H9 (cell line): ENCODE measurements at places on chromosomes 3 and 15. TPM values are rescaled to one million over a fixed set of nuclear protein-coding genes. Genes with fewer than 3 reads are reported as not detected.

DNA sequence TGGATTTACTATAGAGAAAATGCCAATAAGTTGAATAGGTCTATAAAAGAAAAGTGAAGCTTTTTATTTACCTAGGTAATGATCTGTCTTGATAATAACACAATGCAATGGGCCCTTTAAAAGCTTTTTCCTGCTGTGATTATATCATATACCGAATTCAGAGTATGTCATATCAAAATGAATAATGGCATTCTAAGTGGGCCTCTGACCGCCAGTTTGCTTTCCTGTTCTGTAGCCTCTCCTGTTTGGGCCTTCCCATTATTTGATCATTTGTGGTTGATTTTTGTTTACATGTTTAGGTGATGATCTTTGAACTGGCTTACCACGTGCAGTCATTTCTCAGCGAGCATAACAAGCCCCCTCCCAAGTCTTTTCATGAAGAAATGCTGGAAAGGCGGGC, 14.9 kb downstream of the EIF2AK4 start:
- DNase-seq, result no peak

ITIH1 gene
- total RNA-seq, result not detected in 2 replicates

DNA sequence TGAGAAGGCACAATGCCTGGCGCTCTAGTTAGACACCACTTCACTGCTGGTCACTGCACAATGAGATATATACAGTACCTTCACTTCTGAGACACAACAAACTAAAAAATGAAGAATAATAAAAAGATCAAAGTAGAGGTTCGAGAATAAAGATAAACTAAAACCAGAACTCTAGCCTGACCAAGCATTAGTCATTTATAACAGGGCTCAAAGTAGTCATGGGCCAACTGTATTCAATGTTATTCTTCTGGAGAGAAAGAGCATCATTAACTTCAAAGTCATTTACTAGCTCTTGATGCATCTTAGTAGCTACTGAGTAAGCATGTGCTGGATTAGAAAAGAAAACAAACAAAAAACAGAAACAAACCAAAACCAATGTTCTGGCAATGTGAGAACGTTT, 145.2 kb downstream of the SSR3 start:
- DNase-seq, result no peak

- DNase-seq, result no peak
These were observed 15.0 kb downstream of the CHST13 start for GRCh38 chr3:126538966-126539365.

- no peak for DNase-seq
These were observed 3.5 kb downstream of the PFN2 start for GRCh38 chr3:149967086-149967685.

DNA sequence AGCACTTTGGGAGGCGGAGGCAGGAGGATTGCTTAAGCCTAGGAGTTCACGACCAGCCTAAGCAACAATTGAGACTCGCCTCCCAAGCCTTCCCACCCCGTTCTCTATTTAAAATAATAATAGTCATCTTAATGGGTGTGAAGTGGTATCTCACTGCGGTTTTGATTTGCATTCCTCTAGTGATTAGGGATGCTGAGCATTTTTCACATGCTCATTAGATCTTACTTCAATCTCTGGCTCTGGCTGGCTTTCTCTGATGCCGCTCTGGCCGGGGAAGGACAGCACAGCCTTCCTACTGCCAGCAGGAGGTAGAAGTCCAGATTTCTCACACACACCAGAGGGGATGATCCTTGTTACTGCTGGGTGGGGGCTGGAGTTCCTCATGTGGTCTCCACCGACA, 7.4 kb upstream of the EIF4A2 start:
- peak; percentile 83 for DNase-seq

MYRIP gene
- total RNA-seq, result 1.8 and 2.2 TPM in 2 replicates

DUOXA2 gene
- total RNA-seq, result not detected in 2 replicates

DNA sequence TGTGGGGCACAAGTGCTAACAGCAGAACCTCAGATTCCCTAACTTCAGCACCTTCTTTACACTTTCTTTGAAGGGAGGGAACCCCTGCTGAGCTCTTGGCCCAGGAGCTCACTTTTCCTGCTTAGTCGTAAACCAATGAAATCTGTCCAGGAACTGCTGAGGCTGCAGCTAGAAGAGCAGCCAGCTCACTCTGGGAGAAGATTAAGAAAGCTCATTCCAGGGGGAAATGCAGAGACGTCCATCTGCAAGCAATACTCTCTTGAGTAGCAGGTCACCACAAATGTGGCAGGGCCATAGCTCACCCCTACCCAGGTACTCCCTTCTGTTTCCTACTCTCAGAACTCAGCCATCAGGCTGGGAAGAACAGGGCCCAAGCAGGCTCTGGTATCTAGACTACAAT, 103.3 kb downstream of the WDR76 start:
- peak; percentile 52 for DNase-seq

- DNase-seq, result no peak
These were observed 15.3 kb upstream of the PARP14 start for GRCh38 chr3:122665226-122665786.

TTLL13 gene
- total RNA-seq, result not detected in 2 replicates

DNA sequence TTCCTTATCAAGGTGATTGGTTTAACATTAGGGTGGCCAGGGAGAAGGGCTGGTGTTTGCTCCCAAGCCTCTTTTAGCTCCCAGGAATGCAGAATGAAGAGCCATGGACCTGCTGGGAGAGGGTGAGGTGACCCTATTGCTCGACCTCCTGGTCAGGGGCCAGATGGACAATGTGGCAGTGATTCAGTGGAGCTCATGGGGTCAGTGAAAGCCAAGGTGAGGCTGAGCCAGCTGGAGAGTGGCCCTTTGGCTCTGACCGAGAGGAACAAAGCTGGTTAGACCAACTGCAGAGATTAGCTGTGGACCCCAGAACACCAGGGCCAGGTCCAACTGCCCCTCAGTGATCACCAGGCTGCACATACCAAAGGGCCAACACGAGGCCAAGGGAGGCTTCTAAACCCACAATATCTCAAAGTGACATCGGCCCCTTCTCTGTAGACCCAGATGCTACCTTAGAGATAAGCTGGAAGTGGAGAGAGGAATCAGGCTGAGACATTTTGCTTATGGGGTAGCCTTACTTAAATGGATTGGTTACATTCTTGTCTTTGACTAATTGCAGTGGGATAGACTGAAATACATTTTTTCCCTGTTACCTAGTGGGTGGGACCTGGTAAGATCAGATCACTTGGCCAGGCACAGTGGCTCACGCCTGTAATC, 15.8 kb upstream of the BTBD1 start:
- DNase-seq, result no peak

- no peak for DNase-seq
These were observed 743.0 kb upstream of the CBLB start for GRCh38 chr3:106611841-106612240.

- DNase-seq, result no peak
These were observed 59.5 kb downstream of the CBLB start for GRCh38 chr3:105809208-105809888.

GRCh38 chr3:43525386-43525785, 96.4 kb downstream of the ANO10 start:
- DNase-seq, result no peak

ACY1 gene
- total RNA-seq, result 62.6 and 63.6 TPM in 2 replicates

DNA sequence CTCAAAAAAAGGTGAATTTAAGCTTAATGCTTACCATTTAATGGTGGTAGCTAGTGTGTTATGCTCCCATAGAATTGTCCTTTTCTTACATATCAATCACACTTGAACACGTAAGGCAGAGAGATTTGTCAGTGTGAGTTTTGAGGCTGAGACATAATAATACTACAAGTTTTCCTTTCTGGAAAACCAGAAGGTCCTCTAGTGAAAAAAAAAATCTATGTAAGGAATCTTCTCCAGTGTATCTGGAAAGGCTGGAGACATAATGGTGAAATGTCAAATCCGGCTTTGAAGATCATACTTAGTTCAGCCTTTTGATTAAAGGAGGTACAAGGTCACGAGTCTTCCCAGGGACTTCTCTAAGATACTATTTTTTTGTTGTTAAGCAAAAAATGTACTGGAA, 3.4 kb downstream of the TSC22D2 start:
- no peak for DNase-seq

- no peak for DNase-seq
These were observed 74.1 kb downstream of the MME start for GRCh38 chr3:155154255-155154654.

FANCD2 gene
- 67.8 and 74.9 TPM in 2 replicates for total RNA-seq

DNA sequence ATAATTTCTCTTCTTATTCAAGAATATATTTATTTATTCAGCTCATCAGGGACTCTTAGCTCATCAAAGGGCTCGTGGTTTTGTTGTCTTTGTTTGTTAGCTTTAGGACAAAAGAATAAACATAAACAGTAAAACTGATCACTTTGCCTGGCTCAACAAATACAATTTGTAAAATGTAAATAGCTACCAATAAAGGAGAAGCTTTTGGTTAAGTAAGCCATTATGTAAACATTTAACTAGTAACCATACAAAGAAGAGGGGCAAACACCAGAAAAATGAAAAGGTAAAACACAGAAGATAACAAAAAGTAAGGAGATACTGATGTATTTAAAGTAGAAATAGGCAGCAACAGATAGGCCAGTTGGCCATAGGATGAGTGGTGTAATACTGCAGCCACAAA, 761.7 kb downstream of the ROBO1 start:
- no peak for DNase-seq

GRCh38 chr3:122932251-122932967, 95.2 kb downstream of the SEMA5B start:
- no peak for DNase-seq

DNA sequence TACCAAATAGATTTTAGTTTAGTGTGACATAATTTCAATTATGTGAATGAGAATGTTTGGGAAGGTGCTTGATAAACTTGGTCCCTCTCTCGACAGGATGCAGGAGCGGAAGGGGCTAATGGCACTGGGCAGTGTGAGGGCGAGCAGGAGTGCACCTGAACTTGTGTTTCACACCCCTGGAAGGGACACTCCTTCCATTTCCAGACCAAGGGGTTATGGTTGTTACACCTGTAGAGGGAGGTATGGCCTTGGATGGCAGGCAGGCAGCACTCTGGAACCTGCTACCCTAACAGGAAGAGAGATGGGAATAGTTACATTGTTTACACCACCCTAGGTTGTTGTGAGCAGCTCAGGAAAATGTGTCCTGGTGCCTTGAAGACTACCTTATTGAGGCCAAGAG, 22.1 kb downstream of the SYNM start:
- no peak for DNase-seq

TLR9 gene
- not detected in 2 replicates for total RNA-seq

IL1RAP gene
- total RNA-seq, result 4.6 and 5.4 TPM in 2 replicates

GRCh38 chr3:142244056-142244455, 18.7 kb upstream of the GK5 start:
- DNase-seq, result no peak

DNA sequence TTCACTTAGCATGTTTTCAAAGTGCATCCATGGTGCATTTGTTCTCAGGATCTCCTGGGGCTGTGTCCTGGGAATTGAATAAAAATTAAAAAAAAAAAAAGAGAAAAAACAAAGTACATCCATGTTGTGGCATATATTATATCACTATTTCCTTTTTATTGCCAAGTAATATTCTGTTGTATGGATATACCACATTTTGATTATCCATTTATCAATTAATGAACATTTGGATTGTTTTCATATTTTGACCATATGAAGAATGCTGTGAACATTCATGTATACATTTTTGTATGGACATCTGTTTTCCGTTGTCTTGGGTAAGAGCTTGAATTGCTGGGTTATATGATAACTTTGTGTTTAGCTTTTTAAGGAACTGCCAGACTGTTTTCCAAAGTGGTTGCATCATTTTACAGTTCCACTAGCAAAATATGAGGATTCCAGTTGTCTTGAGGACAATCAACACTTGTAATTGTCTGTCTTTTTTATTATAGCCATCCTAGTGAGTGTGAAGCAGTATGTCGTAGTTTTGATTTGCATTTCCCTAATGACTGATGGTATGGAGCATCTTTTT, 44.5 kb downstream of the CTDSPL2 start:
- DNase-seq, result no peak

GRCh38 chr3:41200669-41201021, 1.3 kb downstream of the CTNNB1 start:
- no peak for DNase-seq

- no peak for DNase-seq
These were observed 15.7 kb downstream of the C3orf52 start for GRCh38 chr3:112101916-112102315.

GRCh38 chr15:92648190-92648875, 7.2 kb downstream of the FAM174B start:
- no peak for DNase-seq

LSAMP gene
- total RNA-seq, result 0.66 and 0.90 TPM in 2 replicates
